ENCODE measurements at places on chromosomes 16 and 17.

GRCh38 chr16:73846007-73846330 lies 450.6 kb upstream of the PSMD7 start:
- DNase-seq = no peak
- no peaks in the 10 kb centered on the region for H3K4me1 ChIP-seq
- no peaks in the 10 kb centered on the region for H3K27me3 ChIP-seq
- no peak overlapping the region for H3K4me3 ChIP-seq
- no peaks in the 10 kb centered on the region for H3K36me3 ChIP-seq

DNA sequence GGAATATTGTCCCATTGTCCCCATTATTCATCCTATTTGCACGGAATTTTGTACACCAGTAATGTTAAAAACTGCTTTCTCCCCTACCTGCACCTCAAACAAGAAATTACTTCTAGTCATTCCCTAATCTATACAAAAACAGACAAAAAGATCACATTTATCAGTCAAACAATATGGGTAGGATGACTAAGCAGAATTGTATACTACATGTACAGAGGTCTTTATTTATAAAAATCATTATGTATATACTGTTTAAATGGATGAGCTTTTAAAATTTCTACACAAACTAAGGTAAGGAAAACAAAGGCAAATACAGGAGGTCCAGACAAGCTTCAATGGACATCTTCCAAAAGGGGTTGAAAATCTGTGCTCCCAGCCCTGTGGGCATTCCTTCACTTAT lies 137.7 kb downstream of the CEP112 start:
- DNase-seq = no peak
- H3K27ac ChIP-seq = no peak overlapping the region
- H3K36me3 ChIP-seq = peaks cover 3% of the 10 kb centered on the region

DNA sequence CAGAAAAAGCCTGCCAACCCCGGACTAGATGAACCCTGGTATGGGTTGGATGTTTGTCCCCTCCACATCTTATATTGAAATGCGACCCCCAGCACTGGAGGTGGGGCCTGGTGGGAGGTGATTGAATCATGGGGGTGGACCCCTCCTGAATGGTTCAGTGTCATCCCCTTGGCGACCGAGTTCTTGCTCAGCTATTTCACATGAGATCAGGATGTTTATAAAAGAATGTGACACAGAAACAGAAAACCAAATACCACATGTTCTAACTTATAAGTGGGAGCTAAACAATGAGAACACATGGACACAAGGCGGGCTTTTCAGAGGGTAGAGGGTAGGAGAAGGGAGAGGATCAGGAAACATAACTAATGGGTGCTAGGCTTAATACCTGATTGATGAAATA lies 576.0 kb upstream of the HSBP1 start:
- no peak overlapping the region for H3K4me3 ChIP-seq
- no peak overlapping the region for H3K27ac ChIP-seq
- DNase-seq = no peak
- H3K36me3 ChIP-seq = no peaks in the 10 kb centered on the region

GRCh38 chr16:83803811-83804210 lies 4.0 kb upstream of the HSBP1 start:
- H3K4me1 ChIP-seq = peaks cover 12% of the 10 kb centered on the region
- no peak for DNase-seq
- H3K27ac ChIP-seq = no peak overlapping the region

GRCh38 chr17:59746849-59747445 lies 39.5 kb downstream of the VMP1 start:
- no peak overlapping the region for H3K4me3 ChIP-seq
- peaks cover 8% of the 10 kb centered on the region for H3K4me1 ChIP-seq

GRCh38 chr16:5298202-5298601 lies 200.6 kb upstream of the EEF2KMT start:
- no peak for DNase-seq
- no peaks in the 10 kb centered on the region for H3K36me3 ChIP-seq
- H3K4me1 ChIP-seq = no peaks in the 10 kb centered on the region
- H3K27me3 ChIP-seq = no peaks in the 10 kb centered on the region
- no peak overlapping the region for H3K27ac ChIP-seq

GRCh38 chr17:17853811-17854447 lies 17.1 kb upstream of the SREBF1 start:
- H3K4me1 ChIP-seq = peaks cover 62% of the 10 kb centered on the region
- DNase-seq = no peak
- H3K36me3 ChIP-seq = peaks cover 7% of the 10 kb centered on the region
